ENCODE measurements at places on chromosomes 6 and 20.

DNA sequence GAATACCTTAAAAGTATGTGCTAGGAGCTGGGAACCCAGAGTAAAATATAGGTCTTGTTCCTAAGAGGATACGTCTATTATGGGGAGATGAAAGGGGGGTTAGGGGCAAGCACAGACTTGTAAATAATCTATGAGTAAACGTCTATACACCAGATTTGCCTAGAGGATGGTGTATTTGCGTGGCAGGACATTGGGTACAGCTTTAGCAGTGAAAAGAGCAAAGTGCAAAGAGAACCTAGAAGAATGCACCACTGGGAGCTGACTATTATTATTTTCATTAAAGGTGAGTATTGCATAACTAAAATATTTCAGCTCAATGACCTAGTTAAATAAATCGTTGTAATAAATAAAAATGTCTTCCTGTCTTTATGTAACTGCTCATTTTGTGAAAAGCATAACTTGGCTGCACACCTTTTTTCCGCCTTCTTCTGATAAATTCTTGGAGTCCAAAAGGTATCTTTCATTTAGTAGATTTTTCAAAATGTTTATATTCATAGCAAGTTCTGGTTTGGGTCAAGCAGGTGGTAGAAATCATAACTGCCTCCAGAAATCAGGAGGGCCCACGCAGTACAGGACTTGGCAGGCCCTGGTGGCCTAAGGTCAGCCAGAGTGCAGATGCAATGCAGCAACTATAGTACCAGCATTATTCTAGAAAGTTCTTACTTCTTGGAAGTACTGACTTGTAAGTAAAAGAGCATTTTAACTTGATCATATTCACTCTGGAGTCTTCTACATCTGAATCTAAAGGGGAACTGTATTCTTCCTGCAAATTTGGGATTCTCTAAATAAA, 357.2 kb downstream of the PLCB1 start:
- DNase-seq: no peak

GRCh38 chr20:38125157-38126056, 39.7 kb downstream of the TGM2 start:
- DNase-seq: no peak

DNA sequence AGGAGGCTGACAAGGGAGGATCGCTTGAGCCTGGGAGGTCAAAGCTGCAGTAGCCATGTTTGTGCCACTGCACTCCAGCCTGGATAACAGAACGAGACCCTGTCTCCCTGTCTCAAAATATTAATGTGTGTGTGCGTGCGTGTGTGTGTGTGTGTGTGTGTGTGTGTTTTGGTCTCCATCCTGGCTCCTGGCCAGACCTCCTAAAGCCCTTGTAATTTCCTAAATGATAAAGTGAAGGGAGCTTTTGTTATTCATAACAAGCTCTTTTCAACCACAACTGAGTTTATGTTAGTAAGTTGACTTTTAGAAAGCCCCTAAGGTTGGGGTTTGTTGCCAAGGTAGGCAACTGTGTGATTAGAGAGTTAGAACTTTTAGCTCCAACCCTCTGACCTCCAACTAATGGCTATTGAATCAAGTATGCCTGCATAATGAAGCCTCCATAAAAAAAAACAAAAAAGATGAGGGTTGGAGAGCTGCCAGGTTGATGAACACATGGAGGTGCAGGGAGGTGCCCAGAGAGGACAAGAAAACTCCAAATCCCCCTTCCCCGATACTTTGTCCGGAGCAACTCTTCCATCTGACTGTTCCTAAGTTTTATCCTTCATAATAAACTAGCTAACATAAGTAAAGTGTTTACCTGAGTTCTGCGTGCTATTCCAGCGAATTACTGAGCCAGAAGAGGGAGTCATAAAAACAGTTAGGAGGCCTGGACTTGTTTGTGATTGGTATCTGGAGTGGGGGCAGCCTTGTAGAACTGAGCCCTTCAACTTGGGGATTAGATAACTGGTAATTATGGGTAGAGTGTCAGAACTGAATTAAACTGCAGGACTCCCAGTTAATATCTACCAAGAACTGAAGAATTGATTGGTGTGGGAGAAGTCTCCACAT, 5.3 kb upstream of the AIF1 start:
- DNase-seq: no peak

- DNase-seq: no peak
Measured at GRCh38 chr20:3885715-3886114, 3.5 kb upstream of the PANK2 start.

- DNase-seq: no peak
Measured at GRCh38 chr6:101663100-101663499, 269.6 kb downstream of the GRIK2 start.

- DNase-seq: no peak
Measured at GRCh38 chr6:148836751-148837150, 89.9 kb downstream of the UST start.

DNA sequence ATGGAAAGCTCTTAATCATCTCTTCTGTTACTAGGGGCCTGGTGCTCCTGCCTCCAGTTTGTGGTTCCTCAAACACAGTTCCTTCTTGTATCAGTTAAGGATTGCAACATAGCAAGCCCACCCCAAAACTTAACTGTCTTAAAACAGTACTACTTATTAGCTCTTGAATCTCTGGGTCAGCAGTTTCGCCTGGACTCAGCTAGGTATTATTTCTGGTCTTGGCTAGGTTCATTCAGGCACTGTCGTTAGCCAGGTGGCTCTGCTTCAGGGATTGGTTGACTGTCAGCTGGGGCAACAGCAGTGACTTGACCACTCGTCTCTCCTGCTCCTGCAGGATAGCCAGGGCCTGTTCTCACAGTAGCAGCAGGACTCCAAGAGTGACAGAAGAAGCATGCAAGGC, 30.0 kb upstream of the RALY start:
- DNase-seq: peak; percentile 7

DNA sequence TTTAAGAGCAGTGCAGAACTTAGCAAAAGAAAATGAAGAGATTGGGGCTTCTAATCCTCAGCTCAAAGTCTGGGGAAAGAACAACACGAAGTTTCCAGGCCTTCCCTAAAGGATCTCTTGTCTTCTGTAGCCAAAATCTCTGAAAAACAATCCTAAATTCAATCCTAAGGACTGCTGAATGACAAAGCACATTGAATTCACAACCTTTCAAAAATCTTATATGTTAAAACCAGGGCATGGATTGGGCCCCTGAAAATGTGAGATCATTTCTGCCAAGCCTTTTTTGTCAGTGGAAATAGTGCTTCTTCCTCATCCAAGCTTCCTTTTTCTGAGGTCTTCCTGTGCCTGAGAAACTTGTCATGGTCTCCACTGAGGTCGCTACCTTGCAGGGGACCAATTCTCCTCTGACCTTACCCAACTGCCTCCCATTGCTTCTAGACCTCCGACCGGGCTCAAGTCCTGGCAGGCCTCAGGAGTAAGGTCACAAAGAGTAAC, 126.2 kb upstream of the ARID1B start:
- DNase-seq: no peak
